ENCODE measurements at places on chromosomes 7 and 10.

DNA sequence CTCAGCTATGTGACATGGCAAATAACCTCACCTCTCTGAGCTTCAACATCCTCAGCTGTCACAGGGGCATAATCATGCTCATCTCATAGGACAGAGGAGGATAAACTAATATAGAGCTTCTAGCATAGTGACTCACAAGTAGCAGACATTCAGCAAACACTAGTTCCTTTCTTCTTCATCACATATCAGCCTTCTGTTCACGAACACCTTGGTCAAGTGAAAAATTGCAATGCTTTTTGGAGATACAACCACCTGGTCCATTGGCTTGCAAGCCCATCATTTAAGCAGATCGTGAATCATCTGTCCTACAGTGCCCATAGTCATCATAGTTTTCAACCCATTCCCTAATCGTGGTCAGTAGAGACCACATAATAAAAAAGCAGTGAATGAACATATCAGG is 277.9 kb upstream of the YAE1 start:
- no peak for DNase-seq

- no peak for DNase-seq
Observed at GRCh38 chr7:120615703-120616102, 242.2 kb downstream of the TSPAN12 start.

DNA sequence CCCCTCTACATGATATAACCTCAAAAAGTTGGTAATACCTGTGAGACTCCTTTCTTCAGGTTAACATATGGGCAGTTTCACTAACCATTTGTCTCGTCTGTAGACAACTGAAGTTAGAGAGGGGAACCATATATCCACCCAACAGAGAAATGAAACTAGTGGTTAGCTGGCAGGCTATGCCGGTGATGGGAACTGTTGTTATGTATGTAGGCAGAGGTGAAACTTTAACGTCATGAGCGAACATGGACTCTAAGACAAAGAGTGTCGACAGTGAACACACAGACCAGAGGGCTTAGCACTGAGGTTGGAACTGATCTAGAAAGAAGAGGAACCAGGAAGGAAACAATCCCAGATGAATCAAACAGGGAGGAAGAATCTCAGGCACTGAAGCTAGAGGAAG is 112.4 kb downstream of the ELMO1 start:
- no peak for DNase-seq

GRCh38 chr10:76729346-76729745 is 908.3 kb downstream of the KCNMA1 start:
- DNase-seq = no peak
